ENCODE measurements at places on chromosomes 1 and 21.

DNA sequence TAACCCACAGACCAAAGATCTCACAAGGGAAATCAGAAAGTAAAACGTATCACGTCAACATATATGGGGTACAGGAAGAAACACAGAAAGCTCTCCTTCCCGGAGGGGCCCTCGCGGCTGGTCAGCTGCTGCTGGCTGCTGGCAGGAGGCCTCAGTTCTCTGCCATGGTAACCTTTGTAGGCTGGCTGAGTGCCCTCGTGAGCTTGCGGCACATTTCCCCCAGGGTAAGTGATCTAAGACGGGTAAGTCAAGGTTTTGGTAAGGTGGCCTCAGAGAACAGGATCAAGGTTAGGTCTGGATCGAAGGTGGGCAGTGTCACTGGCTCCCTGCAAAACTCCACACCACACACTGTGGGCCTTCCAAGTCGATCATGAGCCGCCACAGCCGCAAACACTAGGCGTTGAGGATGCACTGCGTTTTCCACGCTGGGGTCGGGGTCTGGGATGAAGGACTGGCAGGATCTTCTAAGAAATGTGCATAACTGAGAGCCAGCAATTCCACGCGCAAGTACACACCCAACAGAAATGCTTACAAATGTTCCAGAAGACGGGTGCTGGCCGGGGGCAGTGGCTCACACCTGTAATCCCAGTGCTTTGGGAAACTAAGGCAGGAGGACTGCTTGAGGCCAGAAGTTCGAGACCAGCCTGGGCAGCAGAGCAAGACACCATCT, 33.9 kb downstream of the WDR4 start:
- no peak for DNase-seq

DNA sequence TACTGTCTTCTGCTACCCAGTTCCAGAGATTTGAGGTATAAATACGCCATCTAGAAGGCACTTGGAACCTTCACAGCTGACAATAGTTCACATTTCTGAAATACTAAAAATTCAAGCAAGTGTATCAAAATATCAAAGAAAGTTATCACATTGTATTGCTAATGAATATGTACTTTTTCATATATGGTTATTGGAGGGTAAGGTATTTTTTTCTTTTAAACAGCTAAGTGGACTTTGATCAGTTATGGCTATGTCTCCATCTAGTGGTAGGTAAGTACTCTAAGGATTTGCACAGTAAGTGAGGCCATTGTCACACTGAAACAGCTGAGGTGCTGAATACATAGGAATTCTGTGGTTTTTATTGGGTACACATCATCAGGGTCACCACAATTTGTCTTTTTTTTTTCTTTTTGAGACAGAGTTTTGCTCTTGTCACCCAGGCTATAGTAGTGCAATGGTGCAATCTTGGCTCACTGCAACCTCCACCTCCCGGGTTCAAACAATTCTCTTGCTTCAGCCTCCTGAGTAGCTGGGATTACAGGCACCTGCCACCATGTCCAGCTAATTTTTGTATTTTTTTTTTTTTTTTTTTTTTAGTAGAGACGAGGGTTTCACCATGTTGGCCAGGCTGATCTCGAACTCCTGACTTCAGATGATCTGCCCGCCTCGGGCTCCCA, 49.1 kb upstream of the CR2 start:
- peak; percentile 15 for DNase-seq

DNA sequence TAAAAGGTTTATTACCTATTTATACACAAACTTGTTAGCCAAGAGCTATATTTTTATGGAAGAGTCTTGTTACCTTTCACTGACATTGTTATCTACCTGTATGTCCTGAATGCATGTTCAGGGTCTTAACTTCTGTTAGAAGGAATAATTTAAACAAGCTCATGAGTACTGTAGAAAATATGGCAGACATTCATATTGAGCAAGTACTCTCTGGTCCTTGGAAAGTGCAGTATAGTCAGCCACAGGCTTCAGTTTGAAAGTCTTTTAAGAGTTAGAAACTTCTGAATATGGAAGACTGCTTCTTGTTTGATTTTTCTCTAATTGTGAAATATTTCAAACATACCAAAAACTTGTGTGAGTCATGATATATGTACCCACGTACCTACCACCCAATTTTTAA, 16.6 kb downstream of the DIP2A start:
- DNase-seq, result no peak

- no peak for DNase-seq
These were observed 41.6 kb downstream of the SSBP3 start for GRCh38 chr1:54364582-54364981.

DNA sequence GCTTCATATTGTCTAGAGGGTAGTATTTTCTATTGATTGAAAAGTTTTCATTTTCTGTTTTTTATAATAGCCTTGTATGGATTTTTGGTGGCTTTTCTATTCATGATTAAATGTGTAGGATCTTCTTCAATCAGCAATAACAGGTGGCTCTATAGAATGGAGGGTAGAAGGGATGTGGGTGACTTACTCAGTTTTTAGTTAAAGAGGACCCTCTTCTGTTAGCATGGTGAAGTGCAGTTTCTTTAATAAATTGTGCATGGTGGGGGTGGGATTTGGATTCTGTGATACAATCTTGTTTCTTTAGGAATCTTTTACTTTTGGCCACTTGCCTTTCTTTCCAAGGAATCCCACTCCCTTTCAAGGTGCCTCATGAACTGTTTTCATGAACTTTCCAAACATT, 64.7 kb downstream of the SLC35A3 start:
- no peak for DNase-seq

DNA sequence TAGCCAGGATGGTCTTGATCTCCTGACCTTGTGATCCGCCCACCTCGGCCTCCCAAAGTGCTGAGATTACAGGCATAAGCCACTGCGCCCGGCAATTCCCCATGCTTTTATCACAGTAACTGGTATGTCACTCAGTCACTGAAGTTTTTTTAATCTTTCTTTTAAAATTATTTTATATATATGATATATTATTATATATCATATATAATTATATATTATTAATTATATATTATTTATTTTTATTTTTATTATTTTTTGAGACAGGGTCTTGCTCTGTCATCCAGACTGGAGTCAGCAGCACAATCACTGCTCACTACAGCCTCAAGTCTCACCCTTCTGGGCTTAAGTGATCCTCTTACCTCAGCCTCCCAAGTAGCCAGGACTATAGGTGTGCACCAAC, 18.3 kb downstream of the RC3H1 start:
- DNase-seq, result no peak

- DNase-seq, result no peak
These were observed 142.0 kb downstream of the POU2F1 start for GRCh38 chr1:167362638-167363037.

GRCh38 chr1:191125950-191126349, 648.3 kb upstream of the BRINP3 start:
- no peak for DNase-seq

GRCh38 chr1:233281711-233282581, 13.6 kb downstream of the PCNX2 start:
- no peak for DNase-seq

DNA sequence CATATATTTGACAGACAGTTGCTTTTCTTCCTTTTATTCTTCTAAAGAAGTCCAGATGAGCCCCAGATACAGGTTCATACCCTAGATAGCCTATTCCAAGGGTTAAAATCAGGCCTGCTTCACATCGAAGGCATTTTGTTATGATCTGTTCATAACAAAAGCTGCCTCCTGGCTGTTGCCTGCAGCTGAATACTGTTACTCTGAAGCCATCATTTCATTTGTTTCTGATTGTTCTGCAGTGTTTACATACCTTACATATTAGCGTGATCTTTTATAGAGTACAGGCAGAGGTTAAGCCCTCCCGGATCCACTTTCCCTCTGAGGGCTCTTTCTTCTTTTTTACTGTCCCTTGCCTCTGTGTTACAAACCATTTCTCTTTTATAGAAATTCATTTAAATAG, 219.0 kb upstream of the HOOK1 start:
- DNase-seq, result no peak

GRCh38 chr1:176178316-176178715, 28.8 kb downstream of the COP1 start:
- no peak for DNase-seq

- DNase-seq, result no peak
These were observed 1157.3 kb downstream of the PLA2G4A start for GRCh38 chr1:187985897-187986654.

GRCh38 chr1:206058927-206059292, 5.9 kb downstream of the RHEX start:
- DNase-seq, result no peak

GRCh38 chr1:40004857-40005256, 35.7 kb upstream of the CAP1 start:
- DNase-seq, result no peak

- DNase-seq, result no peak
These were observed 36.5 kb upstream of the BARHL2 start for GRCh38 chr1:90753556-90753955.

All from NCI-H2107 (cell line).